ENCODE measurements at places on chromosomes 2 and 18.

- DNase-seq: no peak
Measured at GRCh38 chr2:65371074-65371434, 61.3 kb downstream of the SPRED2 start.

GRCh38 chr2:170878505-170878904 lies 50.5 kb upstream of the GORASP2 start:
- no peak for DNase-seq

DNA sequence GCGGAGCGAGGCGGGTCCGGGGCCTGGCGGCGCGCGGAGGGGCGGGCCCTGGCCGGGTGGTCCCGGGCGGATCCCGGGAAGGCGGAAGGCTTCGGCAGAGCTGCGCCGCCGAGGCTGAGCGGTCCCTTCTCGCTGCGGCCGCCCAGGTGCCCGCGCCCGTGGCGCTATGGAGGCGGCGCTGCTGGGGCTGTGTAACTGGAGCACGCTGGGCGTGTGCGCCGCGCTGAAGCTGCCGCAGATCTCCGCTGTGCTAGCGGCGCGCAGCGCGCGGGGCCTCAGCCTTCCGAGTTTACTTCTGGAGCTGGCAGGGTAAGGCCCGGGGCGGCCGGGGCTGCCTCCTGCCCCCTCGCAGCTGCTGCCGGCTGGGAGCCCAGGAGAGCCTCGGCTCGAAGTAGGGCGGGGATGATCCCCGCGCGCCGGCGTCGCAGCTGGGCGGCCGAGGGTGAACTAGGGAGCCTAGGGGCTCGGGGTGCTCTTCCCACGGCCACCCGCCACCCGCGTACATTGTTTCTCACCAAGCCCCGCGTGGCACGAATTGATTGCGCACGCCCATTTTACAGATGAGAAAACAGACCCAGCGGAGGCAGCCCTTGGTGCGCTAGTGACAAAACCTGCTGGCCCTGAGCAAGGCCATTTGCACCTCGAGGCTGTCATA lies at the start of gene SLC66A3:
Gene SLC66A3 (plus strand): TSS at position 87 of the 655 bp plus-strand sequence. CDS start 80 bp downstream, at position 167.
- DNase-seq: no peak

DNA sequence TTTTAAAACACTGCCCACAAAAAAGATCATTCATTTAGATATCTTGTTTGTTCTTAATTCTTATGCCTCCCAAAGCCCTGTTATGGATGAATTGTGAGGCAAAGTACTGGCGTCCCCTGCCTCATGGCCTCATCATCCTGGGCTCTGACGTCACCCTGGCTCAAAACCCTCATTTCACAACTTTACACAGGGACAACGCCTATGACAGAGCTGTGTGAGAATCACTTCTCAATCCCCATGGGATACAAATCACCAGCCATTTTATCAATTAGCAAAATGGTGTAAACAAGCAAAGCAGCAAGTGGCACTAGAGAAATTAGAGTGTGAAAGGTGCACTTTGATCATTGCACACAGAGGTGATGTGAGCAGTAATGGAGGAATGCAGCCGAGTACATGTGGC lies 16.6 kb downstream of the FHOD3 start:
- DNase-seq: no peak

GRCh38 chr2:134447669-134448068 lies 193.8 kb downstream of the MGAT5 start:
- DNase-seq: no peak

- no peak for DNase-seq
Measured at GRCh38 chr2:69741575-69742321, at the start of gene ANXA4. TSS of gene ANXA4 (plus strand) at chr2:69742134. CDS start at chr2:69781566, 39,432 bp downstream.

GRCh38 chr2:64859312-64860212 lies 129.6 kb upstream of the SLC1A4 start:
- peak; percentile 84 for DNase-seq

DNA sequence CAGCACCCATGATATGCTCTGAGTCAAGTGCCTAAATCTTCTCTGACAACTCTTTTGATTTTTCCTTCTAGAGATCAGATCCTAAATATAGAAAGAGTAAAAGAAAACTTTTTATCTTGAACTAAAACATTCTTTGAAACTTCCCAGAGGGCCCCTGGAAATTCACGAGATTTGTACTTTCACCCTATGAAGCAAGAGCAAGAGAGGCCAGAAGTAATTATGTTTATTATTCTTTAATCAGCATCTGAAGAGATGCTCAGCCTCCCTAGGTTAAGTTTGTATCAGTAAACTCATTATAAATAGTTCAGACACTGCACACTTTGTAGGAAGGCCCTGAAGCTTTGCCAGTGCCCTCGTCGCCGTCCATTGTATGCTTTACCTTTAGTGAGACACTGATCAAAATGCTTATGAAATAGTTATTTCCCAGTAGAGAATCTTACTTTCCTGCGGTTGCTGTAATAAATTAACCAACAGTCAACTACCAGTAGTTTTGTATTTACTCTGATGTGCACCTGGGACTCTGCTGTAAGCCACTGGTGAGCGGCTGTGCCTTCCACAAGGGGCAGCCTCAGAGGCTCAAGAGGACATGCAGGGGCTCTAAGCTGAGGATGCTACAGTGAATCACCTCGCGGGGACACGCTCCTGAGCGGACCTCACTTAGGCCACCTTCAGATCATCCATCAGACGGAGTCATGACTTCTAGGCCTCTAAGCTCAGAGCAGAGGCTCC lies 71.9 kb downstream of the BIN1 start:
- no peak for DNase-seq

- peak; percentile 44 for DNase-seq
Measured at GRCh38 chr2:73385504-73386341, at the start of gene ALMS1. TSS of gene ALMS1 (plus strand) at chr2:73385836. CDS start at chr2:73385869, 33 bp downstream.

- DNase-seq: no peak
Measured at GRCh38 chr2:241991299-241991698, 121.8 kb downstream of the RTP5 start.

- no peak for DNase-seq
Measured at GRCh38 chr2:62219407-62220159, 23.7 kb downstream of the B3GNT2 start.

DNA sequence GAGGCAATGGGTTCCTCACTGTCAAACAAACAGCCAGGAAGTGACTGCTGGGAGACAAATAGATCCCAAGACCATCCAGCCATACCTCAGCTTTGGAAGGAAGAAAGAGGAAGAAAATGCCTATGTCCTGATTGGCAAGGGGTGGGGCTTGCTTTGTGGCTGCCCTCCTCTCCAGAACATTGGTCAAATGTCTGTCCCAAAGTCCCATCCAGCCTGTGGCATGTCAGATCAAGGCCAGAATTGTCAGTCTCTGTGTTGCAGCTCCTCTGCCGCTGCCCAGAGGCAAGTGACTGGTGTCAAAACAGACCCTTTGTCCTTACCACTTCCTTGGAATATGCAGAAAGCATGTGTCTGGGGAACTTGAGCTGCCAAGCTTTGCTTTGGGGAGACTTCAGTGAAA lies 63.0 kb upstream of the SMAD2 start:
- DNase-seq: no peak

- no peak for DNase-seq
Measured at GRCh38 chr2:84954329-84954728, 16.6 kb upstream of the KCMF1 start.

DNA sequence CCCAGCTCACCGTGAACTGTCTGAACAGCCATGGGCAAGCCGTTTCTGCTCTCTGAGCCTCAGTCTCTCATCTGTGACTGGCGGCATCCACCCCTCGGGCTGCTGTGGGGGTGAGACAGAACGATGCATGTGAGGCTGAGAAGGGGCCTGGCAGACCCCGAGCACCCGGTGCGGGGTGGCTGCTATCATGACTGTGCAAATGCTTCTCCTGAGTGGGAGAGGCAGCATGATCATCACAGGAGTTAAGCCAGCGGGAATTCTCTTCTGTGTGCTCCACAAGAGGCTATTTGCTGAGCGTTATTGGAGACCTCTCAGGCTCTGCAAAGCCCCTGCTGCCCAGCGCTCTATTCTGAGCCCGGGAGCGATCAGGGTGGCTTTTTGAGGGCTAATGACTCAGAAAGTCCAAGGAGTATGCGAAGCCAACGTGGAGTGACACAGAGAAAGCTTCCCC lies 45.8 kb upstream of the ID2 start:
- no peak for DNase-seq

DNA sequence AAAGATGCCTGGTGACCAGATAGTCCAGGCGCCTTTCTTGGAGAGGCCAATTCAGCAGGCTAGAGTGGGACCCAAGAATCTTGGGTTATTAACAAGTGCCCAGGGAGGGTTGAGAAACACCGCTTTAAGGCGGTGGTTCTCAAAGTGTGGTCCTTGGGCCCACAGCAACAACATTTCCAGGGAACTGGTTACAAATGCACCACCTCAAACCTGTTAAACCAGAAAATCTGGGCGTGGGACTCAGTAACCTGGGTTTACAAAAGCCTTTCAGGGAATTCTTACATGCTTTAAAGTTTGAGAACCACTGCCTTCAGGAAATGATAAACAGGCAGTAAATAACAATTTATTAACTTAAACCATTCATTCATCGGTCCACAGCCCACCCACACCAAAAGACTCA lies 92.5 kb downstream of the SP3 start:
- DNase-seq: no peak

GRCh38 chr2:198405311-198405710 lies 600.9 kb downstream of the PLCL1 start:
- DNase-seq: no peak

DNA sequence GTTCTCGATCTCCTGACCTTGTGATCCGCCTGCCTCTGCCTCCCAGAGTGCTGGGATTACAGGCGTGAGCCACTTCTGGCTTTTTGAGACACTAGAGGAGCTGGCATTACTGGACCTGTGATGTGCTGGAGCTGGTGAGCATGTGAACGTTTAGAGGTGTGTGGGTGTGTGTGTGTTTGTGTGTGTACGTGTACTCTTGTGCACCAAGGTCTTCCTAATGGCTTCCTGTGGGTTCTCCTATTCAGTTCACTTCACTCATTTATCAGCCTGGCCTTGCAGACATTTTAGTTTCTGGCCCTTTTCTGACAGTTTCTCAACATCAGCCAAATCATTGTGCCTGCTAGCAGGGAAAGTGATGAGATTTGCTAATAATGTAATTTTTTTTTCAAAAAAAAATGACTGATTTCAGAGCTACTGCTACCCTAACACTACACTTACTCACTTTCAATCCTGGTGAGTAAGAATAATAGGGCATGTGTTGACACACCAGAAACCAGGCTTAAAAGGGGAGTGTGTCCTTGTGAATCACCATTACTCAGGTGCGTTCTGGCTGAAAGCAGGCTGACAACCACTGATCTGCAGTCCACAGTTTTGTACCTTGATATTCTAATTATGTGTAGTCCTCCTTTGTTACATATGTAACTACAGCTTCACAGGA lies 41.0 kb upstream of the ACTR3 start:
- DNase-seq: no peak

- no peak for DNase-seq
Measured at GRCh38 chr2:221154176-221154575, 417.9 kb downstream of the EPHA4 start.
